ENCODE measurements at places on chromosomes 5 and 9.

DNA sequence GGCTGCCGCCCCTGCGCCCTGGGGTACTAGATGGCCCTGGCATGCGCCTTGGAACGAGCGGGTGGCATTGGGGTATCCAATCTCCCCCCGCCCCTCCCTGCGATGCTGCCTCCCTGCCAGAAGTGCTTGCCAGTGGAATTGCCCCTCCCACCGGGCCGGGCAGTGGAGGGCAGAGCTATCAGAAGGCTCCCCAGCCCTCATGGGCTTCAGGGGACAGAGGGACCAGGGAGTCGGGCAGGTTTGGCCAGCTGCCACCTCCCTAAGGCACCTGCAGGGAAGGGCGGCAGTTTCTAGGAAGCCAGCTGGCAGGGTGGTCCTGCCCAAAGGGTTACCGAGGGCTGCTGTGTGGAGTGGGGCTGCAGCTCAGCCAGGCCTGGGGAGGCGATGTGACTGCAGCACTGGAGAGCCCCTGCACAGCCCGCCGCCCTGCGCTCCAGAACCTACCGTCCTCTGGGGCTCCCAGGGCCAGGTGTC lies 52.8 kb upstream of the EGFL7 start:
- DNase-seq: no peak

GRCh38 chr9:124257844-124258606 lies at the start of gene NEK6:
TSS of gene NEK6 (plus strand) at chr9:124257949. CDS start at chr9:124301965, 44,016 bp downstream.
- DNase-seq: no peak

- DNase-seq: no peak
Measured at GRCh38 chr5:54492178-54492577, 25.4 kb upstream of the SNX18 start.

DNA sequence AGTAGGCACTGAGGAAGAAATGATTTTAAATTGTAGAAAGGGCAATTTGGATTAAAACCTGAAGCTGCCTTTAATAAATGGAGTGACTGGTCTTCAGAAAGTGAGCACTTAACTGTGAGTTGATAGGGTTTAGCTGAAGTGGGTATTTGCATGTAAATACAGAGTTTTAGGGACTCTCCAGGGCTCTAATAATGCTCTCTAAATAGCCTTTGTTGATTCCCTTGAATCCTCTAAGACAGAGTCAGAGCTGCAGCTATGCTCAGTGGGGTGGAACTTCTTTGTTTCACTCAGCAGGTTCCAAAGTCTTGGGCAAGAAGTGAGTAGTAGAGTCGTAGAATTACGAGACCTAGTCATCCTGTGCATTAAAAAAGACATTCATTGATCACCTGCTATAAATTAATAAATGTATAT lies 21.4 kb downstream of the GLRA1 start:
- DNase-seq: no peak

DNA sequence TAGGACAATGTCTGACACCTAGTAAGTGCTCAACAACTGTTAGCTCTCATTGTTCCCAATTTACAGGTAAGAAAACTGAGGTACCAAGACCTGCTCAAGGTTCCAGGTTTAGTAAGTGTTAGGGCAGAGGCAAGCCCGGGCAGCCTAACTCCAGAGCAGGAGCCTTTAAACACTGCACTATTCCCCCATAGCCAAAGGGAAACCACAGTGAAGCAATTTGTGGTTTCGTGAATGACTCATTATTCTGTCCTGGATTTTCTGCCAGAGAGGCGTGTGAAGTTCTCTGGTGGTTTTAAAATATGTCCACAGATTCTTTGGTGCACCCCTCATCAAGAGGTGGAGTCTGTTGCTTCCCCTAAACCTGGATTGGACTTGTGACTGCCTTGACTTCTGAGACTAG lies 1.0 kb upstream of the MCC start:
- DNase-seq: no peak
